ENCODE measurements at places on chromosomes 5 and 9.

GRCh38 chr9:70192707-70193106, 66.1 kb upstream of the SMC5 start:
- DNase-seq = no peak

- no peak for DNase-seq
Measured at GRCh38 chr9:127526655-127527559, 75.6 kb downstream of the LRSAM1 start.

DNA sequence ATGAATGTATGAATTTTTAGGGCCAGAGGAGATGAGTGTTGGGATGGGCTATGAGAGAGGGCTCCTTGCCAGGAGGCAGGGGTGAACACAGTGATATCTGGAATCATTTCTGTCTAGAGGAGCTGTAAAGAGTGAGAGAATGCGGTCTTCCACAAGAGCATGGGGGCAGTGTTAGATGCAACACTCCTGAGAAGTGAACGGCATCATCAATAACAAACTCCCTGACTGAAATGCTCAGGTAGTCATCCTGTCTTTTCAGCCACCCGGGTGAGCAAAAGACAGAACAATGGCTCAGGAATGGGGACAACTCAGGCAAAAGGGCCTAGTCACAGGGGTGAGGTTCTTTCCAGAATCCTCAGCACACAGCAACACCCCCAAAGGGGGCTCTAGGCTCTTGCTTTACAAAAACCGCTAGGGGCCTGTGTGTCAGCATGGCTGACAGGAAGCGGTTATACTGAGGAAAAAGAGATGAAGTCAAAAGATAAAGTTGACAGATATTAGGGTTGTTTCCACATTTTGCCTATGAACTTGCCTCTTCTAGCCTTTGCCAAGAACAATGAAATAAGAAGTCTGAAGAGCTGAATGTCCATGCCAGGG, 104.6 kb upstream of the LRRTM2 start:
- DNase-seq = peak; percentile 44

GRCh38 chr9:130997925-130998596, 10.9 kb upstream of the LAMC3 start:
- DNase-seq = no peak

GRCh38 chr9:96376891-96377874, 6.3 kb downstream of the SLC35D2 start:
- DNase-seq = no peak

GRCh38 chr5:126490167-126490940, 67.1 kb downstream of the GRAMD2B start:
- no peak for DNase-seq

DNA sequence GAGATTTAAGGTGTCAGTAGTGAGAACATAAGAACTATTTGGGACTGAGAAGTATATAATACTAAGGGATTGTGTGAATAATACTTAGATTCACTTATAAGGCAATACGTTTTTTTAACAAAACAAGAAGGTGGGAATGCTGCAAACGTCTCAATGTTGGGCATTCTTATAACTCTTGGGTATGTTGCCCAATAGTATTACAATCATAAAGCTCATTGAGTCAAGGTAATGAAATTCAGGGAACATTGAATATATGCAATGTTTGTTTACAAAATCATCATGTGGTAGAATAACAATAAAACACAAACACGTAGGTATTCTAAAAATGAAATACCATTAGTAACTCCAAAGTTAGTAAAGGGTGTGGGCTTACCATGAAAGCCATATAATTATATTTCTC, 400.7 kb downstream of the KIAA0825 start:
- DNase-seq = no peak

DNA sequence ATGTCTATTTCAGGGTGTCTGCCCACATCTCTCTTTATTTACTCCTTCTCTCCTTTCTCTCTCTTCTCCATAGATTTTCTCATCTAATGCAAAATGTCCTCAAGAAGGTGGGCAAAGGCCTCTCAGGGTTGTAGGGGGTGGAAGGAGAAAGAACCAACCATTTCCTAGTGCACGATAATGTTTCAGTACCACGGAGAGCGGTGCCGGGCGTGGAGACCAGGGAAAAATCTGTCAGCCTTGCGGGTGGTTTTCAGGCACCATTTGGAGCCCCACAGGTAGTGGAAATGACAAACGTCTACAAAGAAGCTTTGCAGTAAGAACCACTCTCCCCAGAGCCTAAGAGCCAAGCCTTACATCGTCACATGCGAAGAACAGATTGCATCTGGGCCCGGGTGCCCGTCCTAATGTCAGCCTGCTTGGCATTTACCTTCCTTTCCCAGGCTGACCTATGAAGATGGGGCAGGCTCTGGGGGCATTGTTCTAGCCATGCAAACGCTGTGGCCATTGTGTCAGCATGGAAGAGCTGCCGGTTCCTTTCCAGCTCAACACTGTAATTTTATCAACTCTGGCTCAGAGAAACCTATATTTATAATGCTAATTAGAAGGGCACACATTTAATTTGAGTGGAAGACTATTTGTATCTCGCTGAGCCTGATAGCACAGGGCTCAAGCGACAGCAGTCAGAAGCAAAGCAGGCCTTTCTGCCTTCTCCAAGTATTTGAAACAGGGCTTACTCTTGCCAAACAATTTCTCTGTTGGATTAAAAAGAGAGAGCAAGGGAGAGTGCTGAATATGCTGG, 430.1 kb upstream of the WWC1 start:
- no peak for DNase-seq

GRCh38 chr9:81071108-81071507, 618.2 kb downstream of the TLE1 start:
- no peak for DNase-seq

GRCh38 chr5:133793756-133794465, 174.5 kb downstream of the C5orf15 start:
- no peak for DNase-seq
